ENCODE measurements at places on chromosomes 12 and 14.

GRCh38 chr14:95490727-95491451 is 25.6 kb downstream of the SYNE3 start:
- no peak for DNase-seq

- no peak for DNase-seq
Observed at GRCh38 chr12:124578445-124578844, 11.0 kb upstream of the NCOR2 start.

DNA sequence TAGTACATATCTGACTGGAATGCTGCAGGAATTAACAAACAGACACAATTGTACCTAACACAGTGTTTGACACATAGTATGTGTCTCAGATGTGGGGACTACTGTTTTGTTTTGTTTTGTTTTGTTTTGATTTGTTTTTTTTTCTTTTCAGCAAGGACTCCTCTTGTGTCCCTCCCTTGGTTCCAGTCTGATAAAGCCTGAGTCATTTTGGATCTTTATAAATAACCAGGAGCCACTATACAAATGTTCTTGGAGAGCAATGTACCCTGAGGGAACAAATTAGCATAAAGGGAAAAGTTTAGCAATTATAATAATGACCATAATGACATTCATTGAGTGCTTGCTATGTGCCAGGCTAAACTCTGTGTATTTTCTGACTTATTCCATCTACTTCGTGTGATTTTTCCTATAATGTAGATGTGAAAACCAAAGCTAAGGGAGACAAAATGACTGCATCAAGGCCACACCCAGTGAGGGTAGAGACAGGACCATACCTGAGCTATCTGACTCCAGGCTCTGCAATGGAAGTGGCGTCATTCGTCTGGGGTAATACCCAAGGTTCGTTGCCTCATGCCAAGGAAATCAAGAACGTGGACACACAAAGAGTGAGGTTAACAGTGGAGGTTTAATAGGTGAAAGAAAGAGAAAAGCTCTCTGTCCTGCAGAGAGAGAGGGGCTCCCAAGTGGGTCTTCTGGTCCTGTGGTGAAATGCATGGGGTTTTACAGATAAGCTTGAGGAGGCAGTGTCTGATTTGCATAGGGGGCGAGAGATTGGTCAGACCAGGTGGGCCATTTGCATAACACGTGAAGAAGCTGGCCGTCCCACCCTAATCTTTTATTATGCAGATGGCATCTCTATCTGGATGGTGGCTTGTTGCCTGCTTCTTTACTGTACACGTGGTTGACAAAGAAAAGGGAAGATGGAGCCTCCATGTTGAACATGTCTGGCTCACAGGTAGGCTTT is 285.5 kb upstream of the SFSWAP start:
- DNase-seq = no peak

GRCh38 chr12:81639196-81639595 is 120.0 kb downstream of the PPFIA2 start:
- DNase-seq = no peak

DNA sequence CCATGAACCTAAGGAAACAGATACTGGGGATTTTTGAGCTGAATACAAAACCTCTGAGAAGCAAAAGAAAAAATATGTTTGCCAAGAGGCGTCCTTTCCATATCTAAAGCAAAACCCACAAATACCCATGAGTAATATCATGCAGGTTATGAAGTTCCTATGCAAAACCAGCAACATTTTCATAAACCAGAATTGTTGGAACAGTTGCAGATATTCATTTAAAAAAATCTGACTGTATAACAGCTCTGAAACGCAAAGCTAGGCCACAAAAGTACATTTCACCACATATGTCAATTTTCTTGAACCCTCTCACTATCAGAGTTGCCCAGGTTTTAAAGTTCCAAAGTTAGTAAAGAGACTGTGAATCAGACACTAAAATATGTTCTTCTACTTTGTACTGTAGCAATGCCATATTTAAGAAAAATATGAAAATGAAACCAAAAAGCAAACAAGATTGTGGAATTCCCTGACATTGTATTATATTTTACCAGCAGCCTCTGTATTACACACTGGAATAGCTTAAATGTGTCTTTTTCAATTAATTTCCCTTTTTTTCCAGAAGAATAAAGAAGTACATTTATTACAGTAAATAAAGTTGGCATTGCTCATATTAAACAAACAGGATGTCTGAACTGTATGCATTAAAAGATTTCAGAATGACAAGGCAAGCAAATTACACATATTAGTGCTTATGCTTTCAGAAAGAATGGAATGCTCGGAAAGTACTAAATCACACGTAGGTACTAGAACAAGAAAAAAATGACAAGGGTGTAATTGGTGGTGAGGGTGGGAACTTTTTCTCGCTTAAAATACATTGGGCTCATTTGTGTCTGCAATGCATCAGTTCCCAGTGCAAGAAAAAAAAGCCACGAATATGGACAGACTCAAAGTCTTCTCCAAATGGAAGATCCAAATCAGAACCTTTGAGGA is 33.6 kb upstream of the HIF1A start:
- DNase-seq = no peak

DNA sequence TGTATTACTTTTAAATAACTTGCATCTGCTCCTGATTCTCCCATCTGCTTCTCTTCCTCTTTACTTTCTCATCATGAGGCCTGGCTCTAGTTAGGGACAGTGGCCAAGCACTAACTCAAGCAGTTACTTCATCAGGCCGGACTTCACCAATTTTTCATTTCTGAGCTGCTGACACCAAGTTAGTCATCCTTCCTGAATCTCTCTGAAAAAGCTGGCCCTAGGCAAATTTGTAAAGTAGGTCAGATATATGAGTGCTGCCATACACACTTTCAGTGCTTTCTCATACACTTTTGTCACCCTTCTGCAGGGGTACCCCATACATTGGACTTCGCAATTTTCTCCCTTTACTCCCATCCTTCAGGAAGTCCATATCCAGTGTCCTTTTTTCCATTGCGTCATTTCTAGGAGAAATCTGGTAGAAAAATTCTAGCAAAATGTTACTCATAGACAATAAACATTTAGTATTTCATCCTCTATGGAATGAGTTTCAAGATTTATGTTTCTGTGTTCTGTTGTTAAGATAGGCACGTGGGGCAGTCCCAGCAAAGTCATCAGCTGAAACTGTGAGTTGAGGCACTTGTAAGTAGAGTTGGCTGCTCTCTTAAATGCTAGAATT is 276.8 kb upstream of the TMPO start:
- no peak for DNase-seq

- no peak for DNase-seq
Observed at GRCh38 chr14:45201905-45202304, 51.1 kb downstream of the MIS18BP1 start.

GRCh38 chr12:98895086-98895651 is 250.1 kb downstream of the APAF1 start:
- DNase-seq = no peak

DNA sequence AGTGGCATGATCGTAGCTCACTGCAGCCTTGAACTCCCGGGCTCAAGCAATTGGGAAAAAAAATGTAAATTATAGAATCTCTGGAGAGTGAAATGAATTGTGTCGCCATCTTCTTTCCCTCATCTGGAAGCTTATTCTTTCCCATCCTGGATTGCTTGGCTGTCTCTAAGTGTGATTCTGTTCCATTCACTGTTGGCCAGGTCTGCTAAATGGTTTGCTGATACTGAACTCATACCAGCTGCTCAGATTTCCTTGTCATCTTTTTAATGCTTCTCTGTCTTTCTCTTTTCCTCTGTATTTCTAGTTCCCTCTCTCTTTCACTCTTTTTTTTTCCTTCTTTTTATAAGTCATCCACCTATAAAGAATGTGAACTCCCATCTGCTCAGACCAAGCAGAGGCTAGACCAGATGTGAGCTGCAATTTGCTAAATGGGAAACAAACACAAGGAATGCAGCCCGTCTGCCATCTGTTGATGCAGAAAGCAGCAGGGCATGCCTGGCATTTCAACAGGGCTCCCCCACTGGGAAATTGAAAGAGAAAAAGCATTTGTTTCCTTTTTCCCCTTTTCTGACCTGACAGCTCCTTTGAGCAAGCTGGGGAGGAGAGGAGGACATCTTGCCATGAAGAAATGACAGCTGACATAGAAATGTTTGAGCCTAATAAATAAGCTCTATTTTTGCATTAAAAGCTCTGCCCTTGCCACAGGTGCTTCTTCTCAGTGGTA is 1823.6 kb upstream of the FLRT2 start:
- DNase-seq = no peak

DNA sequence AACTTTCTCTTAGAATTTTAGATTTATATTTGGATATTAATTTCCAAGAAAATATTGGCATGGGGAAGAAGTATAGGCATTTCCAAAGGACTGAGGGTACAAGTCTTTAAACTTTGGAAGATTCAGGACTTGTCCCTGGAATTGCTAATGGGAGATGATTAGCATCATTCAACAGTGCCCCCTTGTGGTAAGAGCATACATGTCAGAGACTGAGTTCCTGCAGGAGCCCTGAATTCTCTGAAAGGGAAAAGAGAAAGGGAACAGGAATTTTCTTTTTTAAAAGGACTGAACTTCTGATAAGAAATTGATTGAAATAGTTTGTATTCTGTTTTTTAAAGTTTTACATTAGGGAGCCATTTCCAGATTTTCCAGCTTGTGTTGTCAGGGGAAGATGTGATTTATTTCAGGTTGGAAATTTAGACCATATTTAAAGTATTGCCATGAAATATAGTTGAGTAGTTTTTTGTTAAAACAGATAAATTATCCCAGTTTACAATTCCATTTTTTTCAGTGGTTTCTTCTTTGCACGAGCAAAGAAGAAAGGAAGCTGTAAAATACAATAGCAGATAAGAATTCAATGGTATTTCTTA is 44.0 kb upstream of the REP15 start:
- no peak for DNase-seq

GRCh38 chr12:53593707-53594106 is 32.5 kb downstream of the ATF7 start:
- no peak for DNase-seq

DNA sequence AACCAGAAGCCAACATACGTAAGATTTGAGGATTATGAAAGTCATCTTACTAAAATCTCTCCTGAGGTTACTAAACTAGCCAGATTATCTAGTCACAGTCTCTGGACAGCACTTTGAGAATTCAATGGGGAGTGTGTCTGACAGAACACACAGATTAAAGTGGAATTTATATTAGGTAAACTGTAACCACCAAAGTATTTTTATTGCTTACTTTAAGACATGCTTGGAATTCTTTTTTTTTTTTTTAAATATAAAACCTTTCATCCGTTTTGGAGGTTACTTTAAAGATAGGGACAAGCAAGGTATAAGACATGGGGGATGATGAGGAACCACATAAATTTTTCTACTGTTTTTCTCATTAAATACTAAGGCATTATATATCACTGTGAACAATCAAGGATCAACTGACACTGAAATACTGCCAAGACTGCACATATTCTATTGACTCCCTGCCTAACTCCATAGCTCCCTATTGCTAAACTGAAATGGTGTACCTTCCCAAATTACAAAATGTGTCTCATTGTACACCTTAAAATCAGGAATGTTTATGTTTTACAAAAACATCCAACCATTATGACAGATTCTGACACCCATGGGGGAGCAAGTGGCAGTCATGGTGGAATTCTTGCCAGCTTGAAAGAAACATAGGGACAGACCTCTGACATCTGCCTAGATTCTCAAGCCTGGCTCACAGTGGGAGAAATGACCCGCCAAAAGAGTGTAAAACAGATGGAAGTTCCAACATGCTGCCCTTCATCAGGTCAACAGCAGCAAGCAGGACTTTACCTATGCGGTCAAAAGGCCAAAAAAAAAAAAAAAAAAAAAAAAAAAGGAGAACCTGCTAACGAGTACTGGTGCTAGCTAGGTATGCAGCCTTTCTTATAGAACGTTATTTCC is 239.3 kb downstream of the MED13L start:
- no peak for DNase-seq

DNA sequence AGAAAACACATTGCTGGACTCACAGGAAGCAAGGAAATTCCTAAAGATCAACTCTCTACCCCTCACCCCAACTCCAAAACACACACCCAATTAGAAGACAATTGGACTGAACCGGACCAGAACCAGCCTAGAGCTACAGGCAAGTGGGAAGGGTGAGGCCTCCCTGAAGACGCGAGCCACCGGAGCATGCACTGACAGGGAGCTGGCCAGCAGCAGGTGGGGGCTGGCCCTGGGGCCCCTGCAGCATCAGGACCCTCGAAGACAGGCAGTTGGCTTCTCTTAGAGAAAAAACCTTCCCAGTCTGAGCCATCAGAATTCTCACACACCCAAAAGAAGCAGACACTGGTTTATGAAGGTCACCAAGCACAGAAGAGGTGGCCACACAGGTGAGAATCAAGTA is 209.5 kb upstream of the DIO3 start:
- no peak for DNase-seq

GRCh38 chr12:49165114-49165513 is 23.8 kb downstream of the TUBA1A start:
- no peak for DNase-seq

DNA sequence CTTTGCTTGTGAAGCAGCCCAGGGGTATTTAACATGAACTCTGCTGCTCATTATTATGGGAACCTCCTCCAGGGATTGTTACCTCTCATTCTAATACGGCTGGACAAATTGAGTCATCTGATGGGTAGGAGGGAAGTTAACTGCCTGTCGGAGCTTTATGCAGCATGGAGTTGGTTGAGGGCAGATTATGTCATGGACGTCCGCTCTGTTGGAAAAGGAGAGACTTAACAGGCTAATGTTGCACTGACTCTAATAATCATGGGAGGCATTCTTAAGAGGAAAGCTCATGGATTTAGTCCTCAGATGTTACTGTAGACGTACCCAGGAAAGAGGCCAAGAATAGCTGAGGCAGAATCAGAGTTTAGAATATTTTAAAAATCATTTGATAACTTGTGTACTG is 9.9 kb downstream of the POP5 start:
- no peak for DNase-seq

- DNase-seq = no peak
Observed at GRCh38 chr12:3607039-3607720, 116.2 kb downstream of the PRMT8 start.

DNA sequence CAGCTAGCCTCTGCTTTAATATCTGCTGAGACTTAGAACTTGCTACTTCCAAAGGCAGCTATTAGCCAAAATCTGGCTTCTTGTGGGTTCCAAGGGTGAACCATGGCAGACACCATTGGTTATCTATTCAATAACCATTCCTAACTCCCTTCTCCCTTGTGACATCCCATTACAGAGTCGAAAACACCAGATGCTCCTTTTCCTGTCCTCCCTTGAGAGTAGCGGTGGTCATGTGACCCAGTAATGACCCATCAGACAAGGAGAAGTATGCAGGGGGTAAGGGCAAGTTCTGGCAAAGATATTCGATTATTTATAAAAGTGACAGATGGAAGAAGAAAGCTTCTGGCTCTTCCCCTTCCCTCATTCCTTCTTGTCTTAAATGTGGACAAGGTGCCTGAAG is 20.1 kb downstream of the TGFB3 start:
- DNase-seq = no peak

GRCh38 chr12:18681818-18682217 is 56.0 kb downstream of the PLCZ1 start:
- no peak for DNase-seq

GRCh38 chr14:96176275-96176674 is 28.4 kb upstream of the BDKRB2 start:
- no peak for DNase-seq
